Breast epithelium (tissue), 4 donors: ENCODE measurements at places on chromosomes 12 and 14. TPM values are rescaled to one million over a fixed set of nuclear protein-coding genes. Genes with fewer than 3 reads are reported as not detected.

The CYP27B1 gene
- 0.33 TPM for total RNA-seq

DNA sequence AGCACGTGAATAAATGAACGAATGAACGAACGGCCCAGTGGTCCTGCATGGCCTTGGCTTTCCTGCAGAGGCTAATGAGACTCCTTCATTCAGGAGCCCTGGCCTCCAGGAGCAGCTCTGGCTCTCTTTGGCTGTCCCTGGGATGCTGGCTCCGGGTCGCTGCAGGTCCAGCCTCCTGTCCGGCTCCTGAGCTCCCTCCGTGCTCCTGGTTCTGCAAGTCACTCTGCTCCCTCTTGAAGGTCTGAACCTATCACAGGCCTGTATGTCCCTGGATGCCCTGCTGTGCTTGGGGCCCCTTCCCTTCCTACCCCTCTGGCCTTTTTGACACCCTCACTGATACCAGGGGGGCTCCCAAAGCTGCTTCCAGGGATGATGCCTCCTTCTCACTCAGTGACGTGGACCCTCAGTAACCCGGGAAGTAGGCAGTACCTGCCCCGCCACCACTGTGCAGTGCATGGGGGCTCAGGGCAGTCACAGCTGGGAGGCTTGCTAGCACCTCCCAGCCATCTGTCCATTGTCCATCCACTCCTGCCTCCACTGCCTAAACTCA is 133.7 kb upstream of the C14orf180 start:
- H3K4me1 ChIP-seq, result no peaks in the 10 kb centered on the region
- H3K4me3 ChIP-seq, result no peak overlapping the region
- no peaks in the 10 kb centered on the region for H3K36me3 ChIP-seq
- peaks cover 30% of the 10 kb centered on the region for H3K27me3 ChIP-seq

GRCh38 chr12:124233041-124233796 is 61.7 kb upstream of the RFLNA start:
- no peak overlapping the region for H3K4me3 ChIP-seq
- no peak for DNase-seq
- no peaks in the 10 kb centered on the region for H3K36me3 ChIP-seq
- no peak overlapping the region for H3K27ac ChIP-seq
- no peaks in the 10 kb centered on the region for H3K4me1 ChIP-seq
- no peaks in the 10 kb centered on the region for H3K27me3 ChIP-seq

GRCh38 chr14:102516531-102517391 is 7.2 kb upstream of the ANKRD9 start:
- peak overlapping the region; percentile 94 for H3K4me3 ChIP-seq
- no peaks in the 10 kb centered on the region for H3K36me3 ChIP-seq
- DNase-seq, result no peak
- H3K27me3 ChIP-seq, result no peaks in the 10 kb centered on the region
- peak overlapping the region; percentile 80 for H3K27ac ChIP-seq

The GLI1 gene
- total RNA-seq, result 1.2 TPM

DNA sequence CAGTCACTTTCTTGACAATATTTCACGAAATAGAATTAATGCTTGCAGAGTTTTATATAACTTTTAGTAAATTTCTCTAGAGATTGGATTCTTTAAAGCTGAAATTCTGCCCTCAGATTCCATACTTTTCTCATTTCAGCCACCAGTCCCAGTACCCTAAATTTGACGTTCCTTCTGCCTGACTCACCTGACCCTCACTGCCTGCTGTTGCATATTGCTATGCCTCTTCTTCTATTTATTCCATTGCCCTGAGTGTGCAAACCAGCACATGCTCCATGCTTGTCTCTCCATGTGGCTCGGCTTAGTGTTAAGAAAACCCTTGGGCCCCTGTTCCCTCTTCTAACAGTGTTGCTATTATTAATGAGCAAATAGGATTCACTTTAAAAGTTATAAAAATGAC is 533.3 kb downstream of the LRFN5 start:
- H3K4me1 ChIP-seq, result no peaks in the 10 kb centered on the region
- no peak for DNase-seq
- H3K27me3 ChIP-seq, result no peaks in the 10 kb centered on the region
- no peak overlapping the region for H3K27ac ChIP-seq

- H3K4me3 ChIP-seq, result no peak overlapping the region
- no peaks in the 10 kb centered on the region for H3K4me1 ChIP-seq
- no peak overlapping the region for H3K27ac ChIP-seq
- H3K36me3 ChIP-seq, result no peaks in the 10 kb centered on the region
Observed at GRCh38 chr14:59829469-59830337, 40.9 kb downstream of the RTN1 start.

The ZNF839 gene
- 16.8 TPM for total RNA-seq

GRCh38 chr14:100296106-100296651 is 10.1 kb downstream of the SLC25A29 start:
- H3K4me3 ChIP-seq, result no peak overlapping the region
- H3K36me3 ChIP-seq, result no peaks in the 10 kb centered on the region
- DNase-seq, result no peak
- no peaks in the 10 kb centered on the region for H3K27me3 ChIP-seq
- H3K27ac ChIP-seq, result peak overlapping the region; percentile 79

The DDN gene
- 0.16 TPM for total RNA-seq

- H3K27me3 ChIP-seq, result no peaks in the 10 kb centered on the region
- H3K36me3 ChIP-seq, result no peaks in the 10 kb centered on the region
- peak overlapping the region; percentile 80 for H3K27ac ChIP-seq
- DNase-seq, result peak; percentile 78
- H3K4me3 ChIP-seq, result peak overlapping the region; percentile 63
Observed at GRCh38 chr12:121240484-121241101, 30.7 kb downstream of the P2RX4 start.

DNA sequence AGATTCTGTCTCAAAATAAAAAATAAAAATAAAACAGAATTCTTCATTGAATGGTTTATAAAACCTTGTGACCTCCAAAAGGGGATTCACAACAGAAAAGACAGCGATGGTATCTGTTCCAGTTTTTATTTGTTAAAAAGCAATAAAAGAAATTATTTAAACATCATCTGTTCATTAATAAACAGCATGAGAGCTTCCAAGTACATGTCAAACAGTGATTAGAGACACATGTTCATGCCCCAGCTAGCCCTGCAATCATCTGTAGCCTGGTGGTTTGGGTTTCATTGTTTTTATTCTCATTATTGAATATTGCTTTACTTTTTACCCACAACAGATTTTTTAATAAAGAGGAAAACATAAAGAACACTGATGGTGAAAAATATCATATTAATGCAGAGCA is 173.3 kb downstream of the ANO2 start:
- H3K4me1 ChIP-seq, result no peaks in the 10 kb centered on the region
- H3K27me3 ChIP-seq, result no peaks in the 10 kb centered on the region
- DNase-seq, result no peak
- H3K4me3 ChIP-seq, result no peak overlapping the region
- no peak overlapping the region for H3K27ac ChIP-seq

The ZNF605 gene
- 8.3 TPM for total RNA-seq

The HHIPL1 gene
- 4.6 TPM for total RNA-seq

GRCh38 chr12:80700327-80700726 is 7.1 kb upstream of the MYF6 start:
- no peaks in the 10 kb centered on the region for H3K36me3 ChIP-seq
- no peak overlapping the region for H3K27ac ChIP-seq
- DNase-seq, result no peak
- no peaks in the 10 kb centered on the region for H3K27me3 ChIP-seq
- H3K4me3 ChIP-seq, result no peak overlapping the region

- no peaks in the 10 kb centered on the region for H3K36me3 ChIP-seq
- H3K27me3 ChIP-seq, result no peaks in the 10 kb centered on the region
- H3K4me3 ChIP-seq, result no peak overlapping the region
- DNase-seq, result no peak
Observed at GRCh38 chr14:78253986-78254385, 83.8 kb downstream of the NRXN3 start.

DNA sequence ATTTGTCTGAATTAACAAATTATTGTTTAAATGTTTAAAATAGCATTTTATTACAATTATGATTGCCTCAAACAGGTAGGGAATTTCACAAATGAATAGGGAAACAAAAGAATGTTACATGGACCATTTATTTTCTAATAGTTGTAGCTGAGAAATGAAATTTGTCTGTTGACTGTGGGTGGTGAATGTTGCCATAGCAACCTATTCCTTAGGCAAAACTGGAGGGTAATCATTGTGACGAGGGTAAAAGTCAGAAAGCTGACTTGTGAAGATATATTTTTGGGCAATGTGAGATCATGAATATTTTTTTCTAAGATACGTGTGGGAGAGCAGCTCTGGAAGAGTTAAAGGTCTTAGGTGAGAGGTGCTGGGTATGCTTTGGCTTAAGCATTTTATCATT is 24.2 kb upstream of the CLEC14A start:
- H3K4me1 ChIP-seq, result no peaks in the 10 kb centered on the region
- no peaks in the 10 kb centered on the region for H3K27me3 ChIP-seq
- DNase-seq, result no peak
- no peaks in the 10 kb centered on the region for H3K36me3 ChIP-seq

DNA sequence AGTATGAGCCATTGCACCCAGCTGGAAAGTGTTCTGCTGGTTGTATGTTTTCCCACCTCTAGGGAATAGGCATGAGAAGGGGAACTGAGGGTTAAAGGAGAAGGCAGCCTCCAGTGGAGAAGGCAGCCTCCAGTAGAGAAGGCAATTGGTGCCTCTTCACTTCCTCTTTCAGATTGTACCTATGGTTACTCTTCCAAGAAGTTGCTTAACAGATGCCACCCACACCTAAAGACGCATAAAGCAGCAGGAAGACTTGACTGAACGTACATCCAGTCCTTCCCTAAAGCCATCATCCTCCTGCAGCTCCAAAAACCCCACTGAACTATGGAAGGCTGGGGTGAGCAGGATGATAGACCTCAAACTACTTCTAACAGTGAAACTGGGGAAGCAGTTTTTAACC is 13.1 kb downstream of the DPF3 start:
- H3K4me1 ChIP-seq, result no peaks in the 10 kb centered on the region
- H3K4me3 ChIP-seq, result no peak overlapping the region
- H3K27ac ChIP-seq, result no peak overlapping the region
- no peaks in the 10 kb centered on the region for H3K27me3 ChIP-seq
- no peaks in the 10 kb centered on the region for H3K36me3 ChIP-seq
- no peak for DNase-seq

GRCh38 chr14:49105512-49105911 is 480.7 kb downstream of the RPS29 start:
- H3K4me1 ChIP-seq, result no peaks in the 10 kb centered on the region
- no peaks in the 10 kb centered on the region for H3K36me3 ChIP-seq
- H3K27me3 ChIP-seq, result no peaks in the 10 kb centered on the region
- no peak overlapping the region for H3K27ac ChIP-seq
- no peak overlapping the region for H3K4me3 ChIP-seq

The GALNT9 gene
- 2.9 TPM for total RNA-seq

- peaks cover 4% of the 10 kb centered on the region for H3K4me1 ChIP-seq
- H3K27ac ChIP-seq, result no peak overlapping the region
- H3K27me3 ChIP-seq, result no peaks in the 10 kb centered on the region
- no peak for DNase-seq
- no peaks in the 10 kb centered on the region for H3K36me3 ChIP-seq
- H3K4me3 ChIP-seq, result no peak overlapping the region
Observed at GRCh38 chr14:100134586-100134985, 24.9 kb downstream of the DEGS2 start.

The HSPB8 gene
- total RNA-seq, result 44.5 TPM

DNA sequence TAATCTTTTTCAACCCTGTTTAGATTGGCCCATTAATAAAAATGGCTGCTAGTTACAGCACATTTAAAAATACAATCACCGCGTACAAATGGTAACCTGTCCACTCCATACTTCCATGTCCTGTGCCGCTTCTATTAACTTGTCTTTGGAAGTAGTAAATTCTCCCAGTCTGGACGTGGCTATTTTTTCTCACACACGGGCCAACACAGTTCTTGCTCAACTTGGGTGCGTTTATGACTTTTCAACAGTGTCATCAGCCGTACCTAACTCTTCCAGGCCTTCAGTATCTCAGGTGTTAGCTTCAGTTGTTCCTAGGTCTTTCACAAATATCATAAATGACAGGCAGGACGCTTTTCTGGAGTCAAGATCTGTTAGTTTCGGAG is 475 bp upstream of the PCNX1 start:
- H3K36me3 ChIP-seq, result no peaks in the 10 kb centered on the region
- peak overlapping the region; percentile 97 for H3K4me3 ChIP-seq
- H3K4me1 ChIP-seq, result no peaks in the 10 kb centered on the region

- no peak overlapping the region for H3K4me3 ChIP-seq
- DNase-seq, result no peak
- no peaks in the 10 kb centered on the region for H3K4me1 ChIP-seq
- no peaks in the 10 kb centered on the region for H3K27me3 ChIP-seq
- H3K36me3 ChIP-seq, result no peaks in the 10 kb centered on the region
- H3K27ac ChIP-seq, result no peak overlapping the region
Observed at GRCh38 chr14:37707716-37708115, 112.3 kb downstream of the TTC6 start.
